ENCODE measurements at places on chromosomes 2 and 18.

- DNase-seq, result no peak
Observed at GRCh38 chr2:158214431-158214830, 112.8 kb downstream of the UPP2 start.

- DNase-seq, result no peak
Observed at GRCh38 chr2:65061146-65061909, 5.1 kb downstream of the CEP68 start.

DNA sequence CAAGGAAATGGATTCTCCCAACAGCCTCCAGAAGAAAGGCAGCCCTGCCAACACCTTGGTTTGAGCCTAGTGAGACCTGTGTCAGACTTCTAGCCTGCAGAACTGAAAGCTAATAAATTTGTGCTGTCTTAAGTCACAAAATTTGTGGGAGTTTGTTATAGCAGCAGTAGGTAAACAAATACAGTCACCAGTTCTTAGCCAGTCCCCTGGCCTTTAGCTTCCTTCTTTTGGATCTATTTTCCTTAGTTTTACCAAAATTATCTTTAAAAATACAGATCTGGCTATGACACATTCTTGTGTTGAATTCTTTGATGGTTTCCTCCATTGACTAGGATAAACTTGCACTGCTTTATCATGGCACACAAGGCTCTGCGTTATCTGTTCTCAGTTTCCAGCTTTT is 697.9 kb upstream of the FANCL start:
- no peak for DNase-seq

GRCh38 chr2:129877795-129878775 is 101.4 kb upstream of the RAB6C start:
- DNase-seq, result no peak

DNA sequence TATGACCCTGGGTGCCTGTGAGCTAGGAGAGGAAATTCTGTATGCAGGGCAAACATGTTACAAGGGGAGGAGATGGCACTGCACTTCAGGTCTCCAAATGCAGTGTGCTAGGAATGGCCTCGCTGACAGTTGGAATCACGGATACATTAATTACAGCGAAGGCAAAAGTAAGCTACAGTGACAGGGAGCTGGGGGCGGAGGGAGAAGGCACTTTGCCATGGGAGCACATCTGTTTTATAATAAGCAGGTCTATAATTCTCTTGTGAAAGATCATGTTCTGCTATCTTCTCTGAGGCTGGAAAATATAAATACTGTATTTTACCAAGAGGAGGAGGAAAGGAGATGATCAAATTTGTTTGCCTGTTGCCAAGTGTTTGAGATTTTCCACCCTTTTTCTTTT is 56.3 kb upstream of the FZD5 start:
- no peak for DNase-seq

- no peak for DNase-seq
Observed at GRCh38 chr2:233926806-233927205, 9.6 kb downstream of the TRPM8 start.

DNA sequence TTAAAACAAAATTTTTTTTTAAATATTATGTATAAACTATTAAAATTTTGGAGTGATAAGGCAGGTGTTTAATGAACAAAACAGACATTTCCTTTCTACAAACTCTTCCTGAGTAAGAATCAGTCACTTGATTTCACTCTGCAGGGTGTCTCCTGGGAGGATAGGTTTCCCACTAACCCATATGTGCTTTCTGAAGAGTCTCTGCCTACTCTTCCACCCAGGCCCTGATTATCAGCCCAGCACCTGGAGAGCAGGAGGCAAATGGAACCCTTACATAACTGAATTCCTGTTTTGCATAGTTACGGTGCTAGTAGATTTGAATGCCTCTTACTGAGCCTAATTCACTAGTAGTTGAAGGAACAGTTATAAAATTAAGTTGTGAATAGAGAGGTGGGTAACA is 1718.6 kb downstream of the SUCLG1 start:
- no peak for DNase-seq

GRCh38 chr2:56971383-56971974 is 787.7 kb downstream of the CCDC85A start:
- DNase-seq, result no peak

GRCh38 chr2:23593752-23594459 is 208.9 kb downstream of the KLHL29 start:
- DNase-seq, result no peak

- no peak for DNase-seq
Observed at GRCh38 chr2:100856732-100857131, 36.8 kb downstream of the NPAS2 start.

DNA sequence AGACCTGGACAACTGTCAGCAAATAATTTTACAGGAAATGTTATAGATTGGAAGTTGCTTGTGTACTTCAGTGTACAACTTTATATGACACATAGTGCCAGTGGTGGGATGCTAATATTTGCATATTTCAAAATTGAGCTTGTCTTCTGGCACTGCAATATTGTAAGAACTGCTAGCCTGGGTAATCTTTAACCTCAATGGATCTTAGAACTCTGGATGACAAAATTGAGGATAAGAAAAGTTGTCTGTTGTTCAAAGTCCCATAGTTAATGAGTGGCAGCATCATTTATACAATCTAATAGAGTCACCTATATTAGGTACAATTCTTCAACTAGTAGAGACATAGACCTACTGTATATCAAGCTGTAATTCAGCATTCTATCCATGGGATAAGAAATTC is 110.3 kb downstream of the MEIS1 start:
- no peak for DNase-seq

- DNase-seq, result no peak
Observed at GRCh38 chr2:143229952-143230351, 100.7 kb downstream of the ARHGAP15 start.

DNA sequence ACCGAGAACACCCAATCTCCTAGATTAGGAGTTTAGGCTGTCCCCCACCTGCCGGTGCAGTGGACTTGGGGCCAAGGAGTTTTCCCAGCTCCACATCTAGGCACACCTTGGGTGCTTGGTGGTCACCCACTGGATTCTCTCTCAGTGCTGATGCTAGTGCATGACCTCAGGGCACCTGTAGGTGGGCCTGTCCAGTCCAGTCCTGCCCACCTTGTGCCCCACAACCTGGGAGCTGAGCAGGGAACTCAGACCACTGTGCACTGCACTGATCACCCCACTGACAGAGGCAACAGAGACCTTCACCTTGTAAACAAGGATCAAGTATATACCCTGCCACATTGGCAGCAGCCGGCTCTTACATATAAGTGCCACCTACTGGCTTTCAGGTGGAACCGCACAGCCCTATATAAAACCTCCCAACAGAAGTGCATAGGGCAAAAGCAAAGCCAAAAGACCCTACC is 12.7 kb upstream of the CDH19 start:
- DNase-seq, result no peak

GRCh38 chr2:109057686-109058085 is 68.7 kb upstream of the EDAR start:
- no peak for DNase-seq

DNA sequence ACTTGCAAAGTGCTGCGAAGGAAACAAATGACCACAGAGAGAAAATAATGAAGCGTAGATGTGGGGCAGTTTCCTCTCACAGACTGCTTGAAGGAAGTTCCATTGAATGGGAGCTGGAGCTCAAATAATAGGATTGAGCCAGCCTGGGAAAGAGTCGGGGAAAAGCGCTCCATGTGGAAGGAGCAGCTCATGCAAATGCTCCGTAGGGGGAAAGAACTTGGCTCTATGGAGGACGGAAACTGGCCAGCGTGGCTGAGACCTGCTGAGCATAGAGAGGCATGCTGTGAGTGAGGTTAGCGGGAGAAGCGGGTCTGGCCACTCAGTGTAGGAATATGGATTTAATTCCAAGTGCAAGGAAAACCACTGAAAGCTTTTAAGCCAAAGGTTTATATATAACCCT is 28.6 kb upstream of the VIT start:
- DNase-seq, result no peak

GRCh38 chr2:128196026-128196425 is 105.0 kb downstream of the UGGT1 start:
- no peak for DNase-seq

DNA sequence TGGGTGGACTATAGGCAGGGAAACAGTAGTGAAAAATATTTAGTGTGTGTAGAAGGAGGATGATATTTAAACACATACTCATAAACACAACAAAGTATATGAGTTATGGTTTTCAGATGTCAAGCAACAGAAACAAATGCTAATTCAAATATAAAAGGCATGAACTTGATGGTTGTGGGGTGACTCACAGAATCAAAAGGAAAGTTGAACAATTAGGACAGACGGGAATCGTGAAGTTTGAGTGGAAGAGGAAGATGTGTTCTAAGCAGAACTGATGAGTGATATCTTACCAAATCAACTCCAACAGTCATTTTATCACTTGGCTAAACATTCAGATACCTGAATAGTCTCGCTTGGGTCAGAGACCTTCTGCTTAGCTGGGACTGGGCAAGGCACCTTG is 53.6 kb upstream of the ITGA6 start:
- DNase-seq, result no peak

DNA sequence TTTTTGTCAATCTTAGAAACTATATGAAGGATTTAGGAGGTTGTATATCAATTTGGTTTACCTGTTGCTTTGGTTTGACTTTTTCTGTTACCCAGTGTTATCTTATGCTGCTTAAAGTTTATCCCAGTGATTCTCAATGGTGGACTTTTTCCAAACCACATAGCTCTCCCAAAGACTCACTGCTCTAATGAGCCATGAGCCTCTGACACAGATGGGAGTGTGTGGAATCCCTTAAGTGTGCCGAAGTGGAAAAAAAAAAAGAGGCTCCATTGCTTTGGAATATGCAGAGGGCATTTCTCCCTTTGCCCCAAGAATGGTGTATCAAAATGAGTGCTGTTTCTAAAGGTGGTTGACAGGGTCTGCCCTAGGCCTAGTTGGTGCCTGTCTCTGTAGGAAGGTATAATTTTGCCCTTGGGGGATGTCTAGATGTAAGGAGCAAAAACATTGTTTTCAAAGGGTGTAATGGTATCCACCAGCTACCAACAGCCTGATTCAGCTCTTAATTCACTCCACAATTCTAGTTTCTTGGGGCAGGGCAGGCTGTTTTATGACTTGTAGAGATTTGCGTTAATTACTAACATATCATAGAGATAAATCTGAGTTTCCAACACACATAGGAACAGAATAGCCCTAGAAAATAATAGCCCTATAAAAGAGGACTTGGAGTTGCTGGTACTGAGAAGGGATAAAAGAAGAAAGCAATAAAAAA is 64.3 kb upstream of the CYP26B1 start:
- DNase-seq, result no peak

- no peak for DNase-seq
Observed at GRCh38 chr2:158723181-158723838, 71.8 kb upstream of the DAPL1 start.

DNA sequence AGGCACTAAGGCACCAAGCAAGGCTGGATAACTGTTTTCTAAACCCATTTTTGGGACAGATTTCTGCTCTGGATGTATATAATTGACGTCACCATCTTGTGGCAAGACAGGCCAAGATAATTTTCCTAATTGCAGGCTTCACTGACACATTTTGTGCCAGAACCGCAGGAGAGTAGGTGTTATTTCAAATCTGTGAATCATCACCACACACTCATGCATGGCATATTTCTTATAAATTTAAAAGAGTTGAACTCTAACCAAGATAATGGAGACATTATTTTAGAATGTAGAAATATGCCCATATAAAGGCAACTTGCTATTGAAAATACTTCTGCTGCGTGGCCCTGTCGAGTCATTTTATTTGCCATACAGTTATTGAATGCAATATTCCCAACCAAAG is 68.3 kb upstream of the ACYP2 start:
- DNase-seq, result no peak

GRCh38 chr2:231530099-231531011 is at the start of gene NMUR1:
Gene NMUR1, minus strand, starts transcription at chr2:231530445. Its CDS starts 84 bp downstream, at chr2:231530361.
- peak; percentile 67 for DNase-seq
